GM23338 (cell line): ENCODE measurements at places on chromosomes 3 and 15.

DNA sequence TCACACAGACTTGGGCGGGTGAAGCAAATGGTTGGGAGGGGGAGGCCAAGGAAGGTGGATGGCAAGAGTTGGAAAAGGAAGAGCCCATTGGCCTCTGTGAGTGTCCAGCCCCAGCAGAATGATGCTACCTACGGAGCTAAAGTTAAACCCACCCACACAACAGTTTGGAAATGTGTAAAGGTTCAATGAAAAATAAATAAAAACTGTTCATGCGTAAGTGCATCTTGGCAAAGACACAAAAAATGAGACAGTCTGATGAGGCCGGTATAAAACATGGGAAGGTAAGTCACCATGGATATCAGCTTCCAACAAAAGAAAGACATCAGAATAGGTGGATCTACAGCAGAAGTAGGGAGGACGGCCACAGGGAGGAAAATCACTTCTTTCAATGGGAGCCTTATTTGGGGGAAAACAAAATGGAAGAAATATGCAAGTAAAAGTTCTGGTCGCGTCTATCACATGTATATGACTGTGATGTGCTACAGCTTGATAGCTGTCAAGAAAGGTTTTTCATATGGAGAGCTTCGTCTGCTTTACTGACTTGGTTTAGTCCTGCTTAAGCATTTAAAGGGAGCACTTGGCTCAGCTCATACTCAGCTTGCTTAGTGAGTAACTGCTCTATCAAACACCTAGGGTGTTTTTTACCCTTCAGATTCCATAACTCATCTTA is 82.8 kb downstream of the TIGIT start:
- DNase-seq = no peak

- no peak for DNase-seq
These were observed 36.3 kb downstream of the TMEM212 start for GRCh38 chr3:171879472-171879871.

- no peak for DNase-seq
These were observed 42.5 kb downstream of the CHSY1 start for GRCh38 chr15:101209285-101209845.

DNA sequence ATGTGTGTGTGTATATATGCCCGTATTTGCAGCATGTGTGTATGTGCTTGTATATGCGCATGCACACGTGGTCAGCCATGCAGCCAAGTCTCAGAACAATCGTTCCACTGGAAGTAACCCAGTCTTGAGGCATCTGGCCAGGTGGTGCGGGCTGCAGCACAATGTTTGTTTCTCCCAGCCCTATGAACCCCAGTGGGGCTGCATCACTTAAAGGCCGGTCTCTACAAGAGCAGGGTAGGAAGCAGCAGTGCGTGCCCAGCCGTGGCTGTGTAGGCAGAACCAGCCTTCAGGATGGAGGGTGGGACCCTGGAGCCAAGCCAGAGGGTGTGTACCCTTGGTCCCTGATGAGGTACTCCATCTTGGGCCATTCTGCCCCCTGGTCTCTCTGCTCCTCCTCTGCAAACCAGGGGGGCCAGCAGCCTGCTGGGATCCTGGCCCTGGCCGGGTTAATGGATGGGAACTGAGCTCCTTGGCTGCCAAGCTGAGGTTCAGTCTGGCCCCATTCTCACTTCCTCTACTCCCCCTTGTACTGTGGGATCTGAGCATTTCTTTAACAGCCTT is 11.8 kb downstream of the KLF13 start:
- no peak for DNase-seq

DNA sequence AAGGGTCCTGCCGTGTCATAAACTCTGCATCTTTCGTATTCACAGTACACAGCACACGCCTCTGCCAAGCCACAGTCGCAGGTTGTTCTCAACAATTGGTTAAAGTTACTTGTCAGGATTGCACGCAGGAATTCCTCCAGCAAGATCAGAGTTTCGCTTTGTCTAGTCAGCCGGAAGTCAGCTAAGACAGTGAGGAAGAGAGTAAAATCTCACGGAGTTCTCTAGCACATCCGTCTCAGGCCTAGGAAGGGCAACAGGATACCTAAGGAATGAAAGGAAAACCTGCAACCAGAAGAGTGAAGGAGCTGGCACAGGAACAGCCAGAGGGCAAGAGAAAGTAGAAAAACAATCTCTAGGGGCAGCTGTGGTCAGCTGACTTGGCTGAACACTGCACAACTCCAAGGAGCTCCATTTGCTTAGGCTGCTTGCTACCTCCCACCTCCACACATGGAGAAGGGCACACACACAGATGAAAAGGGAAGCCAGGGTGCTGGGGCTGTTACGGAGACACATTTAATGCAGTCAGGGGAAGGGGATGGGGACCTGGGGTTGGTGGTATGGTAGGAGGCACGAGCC is 23.7 kb downstream of the RORA start:
- no peak for DNase-seq

GRCh38 chr3:182650568-182651128 is 142.7 kb upstream of the ATP11B start:
- DNase-seq = no peak

DNA sequence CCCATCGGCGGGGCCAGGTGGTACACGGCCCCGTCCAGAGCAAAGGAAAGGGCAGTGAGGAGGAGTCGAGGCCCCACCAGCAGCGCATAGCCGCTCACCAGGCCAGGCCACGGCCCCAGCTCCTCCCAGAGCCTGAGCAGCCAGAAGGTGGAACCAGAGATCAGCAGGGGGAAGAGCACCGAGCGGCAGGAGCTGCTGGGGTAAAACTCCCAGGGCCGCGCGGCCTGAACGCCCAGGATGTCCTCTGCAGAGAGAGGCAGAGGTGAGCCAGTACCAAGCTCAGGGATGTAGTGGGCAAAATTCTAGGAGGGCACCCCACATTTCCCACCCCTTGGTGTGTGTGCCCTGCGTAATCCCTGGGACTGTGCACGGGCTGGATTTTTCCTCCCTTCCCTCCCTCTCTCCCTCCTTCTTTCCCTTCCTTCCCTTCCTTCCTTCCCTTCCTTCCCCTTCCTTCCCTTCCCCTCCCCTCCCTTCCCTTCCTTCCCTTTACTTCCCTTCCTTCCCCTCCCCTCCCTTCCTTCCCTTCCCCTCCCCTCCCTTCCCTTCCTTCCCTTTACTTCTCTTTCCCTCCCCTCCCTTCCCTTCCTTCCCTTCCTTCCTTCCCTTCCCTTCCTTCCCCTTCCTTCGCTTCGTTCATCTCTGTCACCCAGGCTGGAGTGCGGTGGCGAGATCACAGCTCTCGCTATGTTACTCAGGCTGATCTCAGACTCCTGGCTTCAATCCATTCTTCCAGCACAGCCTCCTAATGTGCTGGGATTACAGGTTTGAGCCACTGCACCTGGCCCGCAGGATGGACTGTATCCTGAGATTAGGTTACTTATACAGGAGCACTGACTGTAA is 6.3 kb upstream of the NCBP2 start:
- peak; percentile 77 for DNase-seq

- no peak for DNase-seq
These were observed 25.1 kb downstream of the PCSK6 start for GRCh38 chr15:101464256-101464998.

- no peak for DNase-seq
These were observed 165.2 kb upstream of the THBS1 start for GRCh38 chr15:39415634-39416033.

GRCh38 chr3:29245441-29245840 is 35.4 kb upstream of the RBMS3 start:
- no peak for DNase-seq

GRCh38 chr15:52162260-52162659 is 28.9 kb downstream of the GNB5 start:
- no peak for DNase-seq

DNA sequence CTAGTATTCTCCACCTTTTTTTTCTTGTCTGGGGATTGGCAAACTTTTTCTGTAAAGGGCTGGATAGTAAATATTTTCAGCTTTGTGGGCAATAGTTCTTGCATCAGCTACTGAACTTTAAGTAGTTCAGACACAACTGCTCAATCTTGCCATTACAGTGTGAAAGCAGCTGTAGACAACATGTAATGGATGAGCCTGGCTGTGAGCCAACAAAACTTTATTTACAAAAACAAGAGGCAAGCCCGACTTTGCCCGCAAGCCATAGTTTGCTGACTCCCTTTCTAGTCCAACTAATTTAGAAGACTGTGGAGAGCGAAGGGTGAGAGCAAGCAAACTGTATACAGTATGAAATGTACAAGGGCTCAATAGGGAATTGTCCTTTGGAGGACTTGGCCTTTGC is 6.2 kb downstream of the FRMD4B start:
- no peak for DNase-seq

- DNase-seq = no peak
These were observed 317.6 kb downstream of the CHL1 start for GRCh38 chr3:514192-514591.

DNA sequence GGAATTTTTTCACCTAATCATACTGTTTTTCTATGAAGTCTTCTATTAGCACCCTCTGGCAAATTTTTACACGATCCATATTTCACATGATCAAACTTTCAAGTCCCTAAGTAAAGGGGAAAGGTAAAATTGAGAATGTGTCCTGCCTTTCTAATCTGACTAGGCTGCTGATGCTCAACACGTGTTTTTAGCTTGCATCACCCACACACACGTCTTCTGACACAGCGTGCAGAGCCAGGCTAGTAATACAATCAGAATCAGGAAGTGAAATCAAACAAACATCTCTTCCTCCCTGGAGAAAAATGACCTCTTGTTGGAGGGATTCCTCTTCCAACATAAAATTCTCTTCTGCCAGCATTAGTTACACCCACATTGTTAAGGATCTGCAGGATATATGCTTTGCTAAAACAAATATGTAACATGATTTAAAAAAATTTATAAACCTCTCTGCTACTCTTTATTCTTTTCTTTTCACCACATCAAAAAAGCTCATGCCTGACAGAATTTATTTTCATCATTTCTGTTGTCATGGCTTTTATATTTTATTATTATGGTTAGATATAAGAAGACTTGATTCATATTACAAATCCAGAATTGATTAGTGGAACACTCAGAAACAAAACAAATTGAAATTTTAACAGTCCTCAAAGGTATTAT is 122.4 kb downstream of the RAP2B start:
- no peak for DNase-seq

DNA sequence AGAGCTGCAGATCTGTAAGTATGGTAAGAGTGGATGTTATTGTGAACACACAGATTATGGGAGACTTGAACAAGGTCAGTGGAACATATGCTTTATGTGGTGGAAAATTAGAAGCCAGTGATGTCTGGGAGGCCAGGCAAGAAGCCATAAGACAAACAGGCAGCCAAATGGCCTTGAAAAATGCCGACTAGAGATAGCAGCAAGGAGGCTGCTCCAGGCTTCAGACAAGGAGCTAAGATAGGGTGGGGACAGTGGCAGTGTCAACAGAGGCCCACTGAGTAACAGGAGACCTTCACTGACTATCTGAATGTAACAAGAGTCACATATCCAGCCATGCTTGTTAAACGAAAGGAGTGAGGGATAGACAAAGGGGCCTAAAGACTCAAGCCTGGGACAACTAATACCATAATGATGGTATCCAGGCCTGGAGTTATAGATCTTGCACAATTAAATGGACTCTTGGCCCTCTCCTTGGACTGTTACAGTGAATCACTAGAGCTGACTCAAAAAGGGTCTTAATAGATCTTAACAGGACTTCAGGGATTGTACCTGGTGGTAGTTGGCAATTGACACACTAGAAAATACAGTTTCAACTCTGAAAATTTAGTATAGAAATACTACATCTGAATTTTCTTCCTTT is 50.6 kb downstream of the CFAP20DC start:
- no peak for DNase-seq

DNA sequence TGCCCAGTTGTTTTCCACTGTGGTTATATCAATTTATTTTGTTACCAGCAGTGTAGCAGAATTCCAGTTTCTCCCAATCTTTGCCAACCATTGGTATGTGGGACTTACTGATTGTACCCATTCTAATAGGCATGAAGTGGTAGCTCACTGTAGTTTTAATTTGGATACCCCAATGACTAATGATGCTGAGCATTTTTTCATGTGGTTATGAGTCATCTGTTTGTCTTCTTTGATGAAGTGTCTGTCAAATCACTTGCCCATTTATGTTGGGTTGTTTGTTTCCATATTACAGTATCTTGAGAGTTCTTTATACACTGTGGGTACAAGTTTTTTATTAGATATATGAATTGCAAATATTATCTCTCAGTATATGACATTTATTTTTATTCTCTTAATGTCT is 644.3 kb downstream of the NR2F2 start:
- no peak for DNase-seq

- no peak for DNase-seq
These were observed 783 bp downstream of the ITIH1 start for GRCh38 chr3:52777959-52778805.

- DNase-seq = no peak
These were observed 146.0 kb upstream of the GRM7 start for GRCh38 chr3:6714962-6715361.

GRCh38 chr3:16768014-16768413 is 116.7 kb upstream of the PLCL2 start:
- DNase-seq = no peak

DNA sequence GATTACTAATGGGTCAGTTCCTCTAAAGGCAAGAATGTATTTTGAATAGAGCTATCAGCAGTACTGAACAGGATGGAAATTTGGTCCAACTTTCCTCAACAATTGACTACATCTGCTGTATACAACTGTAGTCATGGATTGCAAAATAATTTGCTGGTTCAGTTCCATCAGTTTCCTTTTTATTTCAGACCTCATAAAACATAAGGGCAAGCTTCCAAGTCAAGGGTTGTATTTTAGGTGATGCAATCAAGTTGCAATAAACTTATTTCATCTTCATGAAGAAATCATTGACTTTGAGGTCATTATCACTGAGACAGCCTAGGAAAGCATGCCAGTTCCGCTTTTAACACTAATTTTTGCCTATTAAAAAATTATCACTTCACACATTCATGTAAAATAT is 90.4 kb upstream of the TSEN2 start:
- no peak for DNase-seq

DNA sequence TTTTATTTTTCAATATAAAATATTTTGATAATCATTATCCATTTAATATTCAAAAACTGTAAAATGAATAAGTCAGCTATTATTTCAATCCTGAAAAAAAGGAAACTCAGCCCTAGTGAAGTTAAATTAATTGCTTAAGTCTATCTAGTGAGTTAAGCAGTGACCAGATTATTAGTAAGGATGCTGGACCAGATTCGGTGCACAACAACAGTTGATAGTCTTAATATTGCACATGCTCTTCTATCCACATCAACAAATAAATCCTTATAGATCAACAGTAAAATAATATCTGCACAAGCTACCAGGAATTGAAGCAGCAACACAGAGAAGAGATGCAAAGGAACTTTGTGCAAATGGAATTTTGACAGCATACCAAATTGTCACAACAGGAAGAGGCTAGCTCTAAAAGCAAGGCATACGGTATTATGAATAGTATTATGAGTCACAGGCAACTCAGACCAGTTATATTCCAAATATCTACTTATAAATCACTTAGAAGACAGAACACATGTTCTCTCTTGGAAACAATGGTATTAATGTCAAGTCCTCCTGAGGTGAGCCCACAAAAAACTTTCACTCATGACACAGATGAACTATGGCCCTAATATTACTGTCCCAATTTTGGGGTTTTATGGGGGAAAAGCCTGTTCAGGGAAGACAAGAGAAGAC is 24.9 kb downstream of the VPS13C start:
- no peak for DNase-seq

- no peak for DNase-seq
These were observed 91.3 kb downstream of the LARS2 start for GRCh38 chr3:45479621-45480035.
